Urothelium cell line (cell line): ENCODE measurements at places on chromosomes 2 and 18.

DNA sequence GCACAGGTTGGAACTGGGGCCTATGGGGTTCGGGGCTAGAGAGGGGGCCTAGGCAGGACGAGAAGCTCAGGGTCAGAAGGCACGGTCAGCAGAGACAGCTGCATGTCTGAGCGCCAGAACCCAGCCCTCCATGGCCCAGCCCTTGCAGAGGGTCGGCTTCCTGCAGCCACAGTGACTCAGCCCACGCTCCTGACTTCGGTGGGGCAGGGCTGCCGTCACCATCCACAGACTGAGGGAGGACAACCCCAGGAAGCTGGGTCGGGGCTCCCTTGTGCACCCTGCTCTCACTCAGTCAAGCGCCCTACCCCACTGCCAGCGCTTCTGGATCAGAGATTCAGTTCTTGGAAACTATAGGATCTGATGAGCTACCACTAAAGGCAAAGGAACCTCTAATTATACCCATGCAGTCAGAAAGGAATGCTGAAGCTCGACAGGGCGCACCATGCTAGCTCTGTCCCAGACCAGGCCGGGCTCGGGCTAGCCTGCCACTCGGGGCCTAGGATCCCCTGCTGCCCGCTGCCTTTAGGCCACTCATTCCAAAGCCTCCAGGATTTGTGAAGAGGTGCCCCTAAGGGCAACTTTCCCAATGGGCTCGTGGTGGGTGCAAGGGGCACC lies 3.0 kb downstream of the ACTR1B start:
- no peak for DNase-seq

DNA sequence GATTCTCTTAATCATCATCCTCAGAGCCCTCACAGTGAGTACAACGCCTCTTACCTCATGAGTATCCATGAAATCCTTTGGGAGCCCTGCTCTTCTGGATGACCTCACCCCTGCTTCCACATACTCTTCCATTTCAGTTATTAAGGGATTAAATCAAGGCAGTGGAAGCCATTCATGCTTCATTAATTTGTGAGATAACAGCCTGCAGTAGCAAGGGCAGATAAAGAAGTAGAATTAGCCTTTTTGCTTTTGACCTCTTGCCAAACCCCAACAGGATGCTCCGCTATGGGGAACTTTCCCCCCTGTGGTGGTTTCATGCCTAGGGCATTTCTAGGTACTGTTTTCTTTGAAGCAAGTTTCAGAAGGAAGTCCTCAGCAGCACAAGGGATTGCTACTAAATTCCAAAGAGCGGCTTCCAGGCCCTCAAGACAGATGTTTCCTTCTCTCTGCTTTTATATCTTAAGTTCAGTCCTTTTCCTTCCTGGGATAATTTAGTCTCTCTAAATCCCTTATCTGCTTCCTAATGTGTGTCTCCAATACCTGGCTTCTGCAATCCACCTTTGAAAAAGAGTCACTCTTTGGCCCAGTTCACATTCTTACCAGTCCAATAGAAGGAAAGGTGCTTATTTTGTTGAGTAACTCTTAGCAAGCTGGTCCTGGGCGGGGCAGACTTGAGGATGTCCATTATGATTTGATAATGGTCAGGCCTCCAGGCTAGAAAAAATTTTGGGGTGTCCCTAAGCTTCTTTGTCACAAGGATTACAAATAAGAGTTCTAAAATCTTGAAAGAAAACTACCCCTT lies 76.9 kb downstream of the MYO1B start:
- no peak for DNase-seq

DNA sequence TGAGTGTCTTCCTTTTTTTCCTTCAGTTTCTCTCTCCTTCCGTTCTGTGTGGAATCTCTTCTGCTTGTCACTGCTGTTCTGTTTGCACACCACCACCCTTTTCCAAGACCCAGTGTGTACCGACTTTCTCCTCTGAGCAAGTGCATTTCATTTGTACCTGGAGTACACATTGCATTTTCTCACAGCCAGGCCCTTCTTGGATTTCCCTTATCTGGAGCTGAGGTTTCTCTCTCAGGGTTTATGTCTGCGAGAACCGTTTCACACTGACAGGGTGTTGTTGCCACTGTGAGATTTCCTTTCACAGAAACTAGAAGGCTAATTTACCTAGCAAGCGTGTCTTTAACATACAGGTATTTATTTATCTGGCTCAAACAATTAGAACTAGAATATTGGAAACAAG lies 26.2 kb downstream of the NCOA1 start:
- DNase-seq = no peak

DNA sequence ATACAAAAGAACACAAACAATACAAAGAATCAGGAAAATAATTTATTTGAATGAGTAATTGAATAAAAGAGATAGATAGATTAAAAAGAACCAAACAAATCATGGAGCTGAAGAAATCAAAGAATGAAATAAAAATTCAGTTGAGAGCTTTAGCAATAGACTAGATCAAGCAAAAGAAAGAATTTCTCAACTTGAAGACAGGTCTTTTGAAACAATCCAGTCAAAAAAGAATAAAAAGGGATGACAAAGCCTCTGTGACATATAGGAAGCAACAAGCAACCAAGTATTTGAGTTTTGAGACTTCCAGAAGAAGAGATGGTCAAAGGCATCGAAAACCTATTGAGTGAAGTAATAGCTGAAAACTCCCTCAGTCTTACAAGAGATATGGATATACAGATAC lies 108.8 kb downstream of the FAM117B start:
- no peak for DNase-seq
